ENCODE measurements at places on chromosomes 16 and 17.

- DNase-seq: no peak
These were observed 102.7 kb downstream of the ABCC6 start for GRCh38 chr16:16120382-16121184.

DNA sequence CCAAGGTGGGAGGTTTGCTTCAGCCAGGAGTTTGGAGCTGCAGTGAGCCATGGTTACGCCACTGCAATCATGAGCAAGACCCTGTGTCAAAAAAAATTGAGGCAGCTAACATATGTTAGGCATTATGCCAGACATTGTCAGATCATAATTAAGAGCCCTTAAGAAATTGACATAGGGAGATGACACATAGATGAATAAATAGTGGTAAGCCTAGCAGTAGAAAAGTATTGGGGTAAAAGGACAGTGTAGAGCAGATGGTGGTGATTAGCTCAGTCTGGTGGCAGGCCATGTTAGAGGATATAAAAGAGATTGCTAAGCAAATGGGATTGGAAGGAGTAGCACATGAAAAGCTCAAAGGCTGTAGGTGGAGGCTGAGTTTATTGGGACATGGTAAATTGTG, 22.6 kb downstream of the SRCAP start:
- DNase-seq: no peak

DNA sequence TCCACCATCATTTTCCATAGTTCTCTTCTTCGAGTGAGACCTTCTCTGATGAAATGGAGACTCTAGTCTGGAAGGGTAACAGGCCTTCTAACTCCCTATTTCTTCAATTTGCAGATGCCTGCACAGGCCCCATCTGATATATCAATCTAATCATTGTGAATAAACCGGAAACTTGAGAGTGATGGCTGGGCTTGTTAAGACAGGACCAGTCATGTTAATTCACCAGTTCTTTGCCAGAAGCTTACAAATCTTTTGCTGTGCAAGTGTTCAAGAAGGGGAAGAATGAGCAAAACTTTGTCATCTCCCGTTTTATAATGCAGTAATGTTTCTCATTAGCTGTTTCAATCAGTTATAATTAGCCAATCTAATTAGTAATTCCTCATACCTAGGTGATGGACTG, 1561.3 kb upstream of the GOT2 start:
- no peak for DNase-seq

DNA sequence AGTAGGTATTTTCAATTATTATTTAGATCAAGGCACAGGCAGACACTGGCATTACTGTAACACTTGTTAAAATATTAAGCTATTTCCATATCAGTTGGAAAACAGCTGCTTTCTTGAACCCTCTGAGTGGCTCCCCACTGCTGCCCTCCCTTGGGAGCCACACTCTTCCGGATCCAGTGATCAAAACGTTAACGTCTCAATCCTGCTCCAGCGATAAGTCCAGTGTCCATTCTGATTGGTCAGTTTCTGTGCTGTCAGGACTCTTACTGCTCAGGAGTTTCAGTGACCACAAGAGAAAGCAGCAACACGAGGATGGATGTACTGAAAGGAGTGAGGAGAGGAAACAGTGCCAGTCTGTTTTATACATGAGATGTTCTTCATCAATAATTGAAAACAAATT, 13.8 kb upstream of the ZKSCAN2 start:
- no peak for DNase-seq

- DNase-seq: no peak
These were observed 103.3 kb upstream of the CIBAR2 start for GRCh38 chr16:85215478-85216118.

DNA sequence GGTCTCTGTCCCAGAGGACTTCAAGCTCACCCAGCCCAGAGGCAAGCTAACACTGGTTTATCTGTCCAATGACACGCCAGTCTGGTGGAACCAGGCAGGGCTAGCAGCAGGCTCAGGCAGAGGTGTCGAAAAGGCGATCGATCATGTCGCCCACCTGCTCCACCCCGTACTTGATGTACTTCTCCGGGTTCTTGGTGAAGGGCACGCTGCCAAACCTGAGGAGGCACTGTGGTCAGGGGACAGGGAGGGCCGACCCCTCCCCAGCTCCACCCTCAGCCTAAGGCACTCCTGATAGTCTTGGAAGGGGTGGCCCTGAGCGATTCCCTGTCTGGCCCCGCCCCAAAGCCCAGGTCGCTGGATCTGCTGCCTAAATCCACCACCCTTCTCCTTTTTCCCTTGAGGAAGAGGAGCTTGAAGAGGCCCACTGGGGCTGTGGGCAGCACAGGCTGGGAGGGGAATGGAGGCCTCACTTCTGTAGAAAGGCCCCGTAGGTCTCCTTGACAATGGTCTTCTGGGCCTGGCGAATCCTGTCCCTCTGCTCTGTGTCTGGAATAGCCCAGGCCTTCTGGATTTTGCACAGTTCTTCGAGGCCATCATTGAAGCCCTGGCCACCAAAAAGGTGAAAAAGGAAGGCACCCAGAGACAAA, 4.7 kb downstream of the ZACN start:
- no peak for DNase-seq

GRCh38 chr16:75555213-75555706, 792 bp downstream of the TMEM231 start:
- no peak for DNase-seq

DNA sequence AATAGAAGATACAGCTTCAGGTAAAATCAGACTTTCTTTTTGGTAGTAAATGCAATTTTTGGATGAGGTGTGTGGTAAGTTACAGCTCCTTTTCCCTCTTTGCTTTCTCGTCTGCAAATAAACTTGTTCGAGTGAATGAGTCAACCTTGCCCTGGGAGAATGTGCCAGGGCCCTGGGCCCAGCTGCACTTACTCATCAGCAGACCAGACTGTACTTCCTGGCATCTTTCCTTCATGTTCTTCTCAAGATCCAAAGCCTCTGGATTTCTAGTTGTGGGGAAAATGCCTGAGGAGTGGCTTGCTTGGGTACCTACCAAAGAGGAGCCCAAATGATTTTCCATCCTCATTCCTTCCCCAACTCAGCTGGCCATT, 5.4 kb upstream of the G6PC1 start:
- no peak for DNase-seq

GRCh38 chr17:68161644-68162428, 86.0 kb upstream of the AMZ2 start:
- no peak for DNase-seq

GRCh38 chr17:18203308-18203707, 19.7 kb downstream of the ALKBH5 start:
- DNase-seq: no peak

DNA sequence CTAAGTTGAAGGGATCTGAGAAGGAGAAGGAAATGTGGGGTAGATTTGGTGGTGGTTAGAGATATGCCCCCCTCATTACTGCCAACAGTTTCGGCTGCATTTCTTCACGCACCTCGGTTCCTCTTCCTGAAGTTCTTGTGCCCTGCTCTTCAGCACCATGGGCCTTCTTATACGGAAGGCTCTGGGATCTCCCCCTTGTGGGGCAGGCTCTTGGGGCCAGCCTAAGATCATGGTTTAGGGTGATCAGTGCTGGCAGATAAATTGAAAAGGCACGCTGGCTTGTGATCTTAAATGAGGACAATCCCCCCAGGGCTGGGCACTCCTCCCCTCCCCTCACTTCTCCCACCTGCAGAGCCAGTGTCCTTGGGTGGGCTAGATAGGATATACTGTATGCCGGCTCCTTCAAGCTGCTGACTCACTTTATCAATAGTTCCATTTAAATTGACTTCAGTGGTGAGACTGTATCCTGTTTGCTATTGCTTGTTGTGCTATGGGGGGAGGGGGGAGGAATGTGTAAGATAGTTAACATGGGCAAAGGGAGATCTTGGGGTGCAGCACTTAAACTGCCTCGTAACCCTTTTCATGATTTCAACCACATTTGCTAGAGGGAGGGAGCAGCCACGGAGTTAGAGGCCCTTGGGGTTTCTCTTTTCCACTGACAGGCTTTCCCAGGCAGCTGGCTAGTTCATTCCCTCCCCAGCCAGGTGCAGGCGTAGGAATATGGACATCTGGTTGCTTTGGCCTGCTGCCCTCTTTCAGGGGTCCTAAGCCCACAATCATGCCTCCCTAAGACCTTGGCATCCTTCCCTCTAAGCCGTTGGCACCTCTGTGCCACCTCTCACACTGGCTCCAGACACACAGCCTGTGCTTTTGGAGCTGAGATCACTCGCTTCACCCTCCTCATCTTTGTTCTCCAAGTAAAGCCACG, 28.3 kb downstream of the STH start:
- no peak for DNase-seq

DNA sequence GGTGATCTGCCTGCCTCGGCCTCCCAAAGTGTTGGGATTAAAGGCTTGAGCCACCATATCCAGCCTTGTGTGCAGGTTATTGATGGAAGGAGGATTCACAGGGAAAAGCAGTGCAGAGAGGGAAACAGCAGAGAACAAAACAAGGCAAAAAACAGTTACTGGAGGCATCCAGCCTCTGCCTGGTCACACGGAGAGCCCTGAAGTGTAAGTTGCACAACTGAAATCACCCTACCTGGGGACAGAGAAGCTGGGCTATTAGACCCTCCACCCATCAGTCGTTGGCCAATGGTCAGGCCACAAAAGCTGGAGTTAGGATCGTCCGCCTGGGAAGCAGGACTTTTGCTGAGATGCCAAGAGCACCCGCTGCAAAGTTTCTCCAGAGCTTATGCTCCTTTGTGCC, 57.9 kb upstream of the BCO1 start:
- DNase-seq: no peak

- no peak for DNase-seq
These were observed 115.8 kb downstream of the MSI2 start for GRCh38 chr17:57372156-57372555.

- DNase-seq: no peak
These were observed 1.6 kb downstream of the ACLY start for GRCh38 chr17:41917192-41917591.

GRCh38 chr16:60204181-60204580, 1470.1 kb upstream of the GOT2 start:
- no peak for DNase-seq

DNA sequence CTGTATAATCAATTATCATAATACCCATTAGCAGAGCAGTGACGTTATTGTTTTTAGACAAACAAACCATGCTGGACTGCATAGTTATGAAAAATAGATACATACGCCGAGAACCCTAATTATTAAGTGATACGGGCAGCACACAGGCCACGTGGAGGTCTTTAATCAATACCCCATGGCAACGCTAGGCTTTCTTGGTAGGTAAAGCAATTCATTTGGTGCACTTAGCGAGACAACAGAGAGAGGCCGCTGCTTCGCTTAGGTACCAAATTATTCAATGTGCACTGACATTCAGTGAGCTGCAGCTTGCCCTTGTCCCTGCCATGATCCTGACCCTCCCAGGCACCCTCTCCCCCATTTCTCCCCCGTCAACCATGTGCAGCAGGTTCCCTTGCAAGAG, 12.9 kb downstream of the SALL1 start:
- no peak for DNase-seq
